ENCODE measurements at places on chromosomes 4 and X. TPM values are rescaled to one million over a fixed set of nuclear protein-coding genes. Genes with fewer than 3 reads are reported as not detected.

DNA sequence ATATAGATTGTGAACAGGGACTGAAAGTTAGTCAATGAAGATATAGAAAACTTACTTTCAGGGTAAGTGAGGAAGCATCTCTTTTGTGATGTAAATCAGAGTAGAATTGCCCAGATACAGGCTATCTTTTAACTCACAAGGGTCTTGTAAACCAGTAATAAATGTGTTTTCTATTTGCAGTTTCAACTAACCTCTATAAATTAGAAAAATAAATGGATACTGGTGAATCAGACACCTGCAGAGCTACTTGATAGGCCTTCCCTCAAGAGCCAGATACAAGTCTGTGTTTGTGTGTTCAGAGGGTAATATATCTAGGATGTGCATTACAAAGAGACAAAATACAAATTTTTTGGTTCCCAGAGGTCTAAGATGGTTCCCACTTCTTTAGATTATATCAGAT lies 82.9 kb downstream of the DCLK2 start:
- no peak for DNase-seq

- no peak for DNase-seq
These were observed 169.9 kb downstream of the AFF2 start for GRCh38 chrX:148670277-148670676.

DNA sequence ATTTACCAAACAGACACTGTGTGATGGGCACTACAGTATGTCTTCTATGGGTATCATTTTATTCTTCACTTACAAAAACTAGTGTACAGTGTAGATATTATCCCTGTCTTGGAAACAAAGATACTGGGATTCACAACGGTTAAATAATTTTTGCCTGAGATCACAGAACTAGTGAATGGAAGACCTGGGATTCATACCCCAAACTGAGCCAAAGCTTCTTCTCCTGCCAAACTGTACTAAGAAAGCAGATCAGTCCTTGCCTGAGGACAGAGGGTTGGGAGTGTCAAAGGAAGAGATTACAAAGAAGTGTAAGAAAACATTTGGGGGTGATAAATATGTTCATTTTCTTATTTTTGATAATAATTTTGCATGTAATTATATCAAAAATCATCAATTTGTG lies 43.1 kb downstream of the PPA2 start:
- DNase-seq = no peak

DNA sequence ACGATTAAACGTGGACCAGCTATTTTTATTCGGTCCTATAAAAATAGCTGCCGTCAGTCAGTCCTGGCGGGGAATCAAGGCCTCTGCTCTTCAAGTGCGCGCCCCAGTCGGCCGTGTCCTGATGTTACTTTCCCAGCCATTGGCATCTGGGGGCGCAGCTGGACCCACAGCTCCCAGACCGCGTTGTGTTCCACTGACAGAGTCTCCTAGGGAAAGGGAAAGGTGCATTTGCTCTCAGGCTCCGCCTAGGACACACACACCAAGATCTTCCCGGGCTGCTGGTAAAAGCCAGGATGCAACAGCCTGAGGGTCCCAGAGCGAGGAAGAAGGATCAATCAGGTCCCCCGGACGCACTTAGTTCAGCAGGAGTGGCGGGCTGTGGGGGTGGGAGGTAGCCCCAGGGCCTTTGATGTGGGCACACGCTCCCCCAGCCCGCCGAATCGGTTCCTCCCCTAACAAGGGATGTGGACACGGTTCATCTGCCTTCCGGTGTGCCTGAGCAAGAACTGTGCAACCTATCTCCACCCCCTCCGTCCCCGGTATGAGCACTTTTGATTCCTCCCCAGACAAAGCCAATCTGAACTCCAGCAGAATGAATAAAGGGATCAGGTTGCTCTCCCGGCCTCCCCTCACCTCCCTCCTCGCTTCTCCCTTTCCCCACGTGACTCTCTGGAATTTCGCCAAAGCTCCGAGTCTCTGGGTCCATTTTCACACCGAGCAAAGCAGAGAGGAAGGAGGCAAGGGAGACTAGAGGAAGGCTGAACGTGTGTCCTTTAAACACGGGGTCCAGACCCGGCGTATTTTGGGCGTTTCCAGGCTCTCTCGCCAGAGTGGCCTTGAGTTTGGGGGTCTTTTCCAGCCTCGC lies 626 bp upstream of the FRAS1 start:
- peak; percentile 75 for DNase-seq

The VSIG4 gene
- polyA plus RNA-seq = not detected

DNA sequence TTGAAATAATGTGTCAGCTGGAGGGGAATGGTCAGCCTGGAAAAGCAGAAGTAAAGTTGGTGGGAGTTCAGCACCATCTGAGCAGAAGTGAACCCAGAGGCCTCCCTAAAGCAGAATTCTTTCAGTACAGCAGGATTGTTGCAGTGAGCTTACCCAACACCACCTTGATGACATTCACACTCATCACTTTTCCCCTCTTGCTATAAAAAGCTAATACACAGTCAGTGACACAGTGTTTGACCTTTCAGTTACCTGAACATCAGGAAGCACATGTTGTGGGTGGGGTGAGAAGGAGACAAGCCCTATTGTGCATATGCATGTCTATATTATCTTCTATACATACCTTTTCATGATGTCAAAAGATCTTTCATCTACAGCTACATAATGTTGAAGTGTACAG lies 624.7 kb upstream of the ZFP42 start:
- no peak for DNase-seq

GRCh38 chr4:84563002-84563401 lies 19.9 kb upstream of the CDS1 start:
- DNase-seq = no peak

DNA sequence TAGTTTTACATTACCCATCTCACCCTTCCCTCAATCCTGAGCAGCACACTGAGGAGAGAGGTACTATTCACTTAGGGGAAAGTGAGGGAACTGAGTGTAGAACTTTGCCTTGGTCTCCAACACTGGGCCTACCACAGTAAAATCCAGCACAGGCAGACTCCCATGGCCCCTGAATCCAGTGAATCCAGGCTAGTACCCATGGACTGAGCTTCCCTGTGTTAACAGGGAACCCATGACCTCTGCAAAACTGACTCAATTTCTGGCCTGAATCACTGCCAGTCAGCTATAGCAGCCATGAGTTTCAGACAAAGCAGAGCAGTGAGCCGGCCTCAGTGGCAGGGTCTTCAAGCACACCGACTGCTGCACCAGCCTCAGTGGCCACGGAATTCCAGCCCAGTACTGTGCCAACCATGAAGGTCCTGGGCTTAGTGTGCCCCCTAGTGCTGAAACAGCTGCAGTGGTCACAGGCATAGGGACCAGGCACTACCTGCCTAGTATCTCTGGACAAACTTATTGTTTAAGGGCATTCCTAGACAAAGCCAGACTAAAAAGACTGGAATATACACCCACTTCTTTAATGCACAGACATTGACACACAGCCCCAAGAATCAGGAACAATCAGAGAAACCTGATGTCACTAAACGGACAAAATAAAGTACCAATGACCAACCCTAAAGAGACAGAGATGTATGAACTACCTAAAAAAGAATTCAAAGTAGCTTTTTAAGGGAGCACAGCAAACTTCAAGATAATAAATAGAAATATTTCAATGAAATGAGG lies 127.4 kb upstream of the RPL34 start:
- peak; percentile 19 for DNase-seq

The PDGFRA gene
- 28.6 TPM for polyA plus RNA-seq

- no peak for DNase-seq
These were observed 613.5 kb downstream of the IQCM start for GRCh38 chr4:149202117-149202516.

The GAGE13 gene
- polyA plus RNA-seq = not detected

DNA sequence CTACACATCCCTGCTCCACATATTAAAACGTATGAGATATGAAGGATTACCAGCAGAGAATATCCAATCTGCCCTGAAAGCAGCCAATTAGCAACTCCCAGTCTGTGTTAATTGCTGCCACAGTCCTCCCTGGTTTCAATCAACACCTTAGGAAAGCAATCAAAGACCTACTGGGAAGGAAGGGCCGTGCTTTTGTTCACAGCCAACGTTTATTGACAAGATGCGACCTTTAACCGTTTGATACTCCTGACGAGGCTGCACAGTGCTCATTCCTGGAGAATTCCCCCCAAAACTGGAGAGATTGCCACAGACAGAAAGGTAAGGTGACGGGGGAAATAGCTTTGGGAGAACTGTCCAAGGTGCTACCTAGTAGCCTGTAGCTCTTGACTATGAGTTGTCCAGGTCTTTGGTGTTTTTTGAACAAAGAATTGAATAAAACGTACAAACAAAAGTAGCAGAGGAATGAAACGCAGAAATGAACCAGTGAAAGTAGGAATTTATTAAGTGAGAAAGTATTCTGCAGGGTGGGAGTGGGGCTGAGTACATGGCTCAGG lies 596.5 kb downstream of the NLGN4X start:
- DNase-seq = no peak
